ENCODE measurements at places on chromosomes 6 and 20. TPM values are rescaled to one million over a fixed set of nuclear protein-coding genes. Genes with fewer than 3 reads are reported as not detected.

- H3K4me1 ChIP-seq, result peaks cover 60% of the 10 kb centered on the region
- H3K4me3 ChIP-seq, result no peak overlapping the region
- peak overlapping the region; percentile 70 for H3K27ac ChIP-seq
- DNase-seq, result no peak
Observed at GRCh38 chr20:36851490-36851889, 24.4 kb upstream of the TLDC2 start.

GRCh38 chr20:58551631-58552030, 36.4 kb upstream of the APCDD1L start:
- H3K4me1 ChIP-seq, result peaks cover 8% of the 10 kb centered on the region
- DNase-seq, result no peak
- no peaks in the 10 kb centered on the region for H3K36me3 ChIP-seq
- H3K27me3 ChIP-seq, result peaks cover 7% of the 10 kb centered on the region

The KIFC1 gene
- 15.4 TPM for total RNA-seq

DNA sequence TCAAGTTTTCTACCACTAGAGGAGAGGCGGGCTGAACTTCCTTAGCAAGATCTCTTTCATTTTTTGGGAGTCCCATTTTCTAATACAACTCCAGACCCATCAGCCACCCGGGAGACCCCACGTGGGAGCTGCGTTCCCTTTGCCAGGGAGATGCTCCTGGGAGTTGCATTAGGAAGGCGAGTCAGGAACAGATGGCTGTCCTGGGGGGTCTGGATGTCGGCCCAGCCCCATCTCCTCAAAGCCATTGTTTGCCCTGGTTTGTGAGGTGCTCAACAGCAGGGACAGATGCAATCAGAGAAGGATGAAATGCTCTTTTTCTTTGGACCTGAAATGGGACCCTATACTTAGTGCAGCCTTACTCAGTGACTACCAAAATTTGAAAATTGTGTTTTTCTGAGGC, 39.4 kb downstream of the CARMIL1 start:
- DNase-seq, result no peak
- H3K27me3 ChIP-seq, result no peaks in the 10 kb centered on the region
- no peak overlapping the region for H3K27ac ChIP-seq
- H3K4me3 ChIP-seq, result no peak overlapping the region
- no peaks in the 10 kb centered on the region for H3K36me3 ChIP-seq

DNA sequence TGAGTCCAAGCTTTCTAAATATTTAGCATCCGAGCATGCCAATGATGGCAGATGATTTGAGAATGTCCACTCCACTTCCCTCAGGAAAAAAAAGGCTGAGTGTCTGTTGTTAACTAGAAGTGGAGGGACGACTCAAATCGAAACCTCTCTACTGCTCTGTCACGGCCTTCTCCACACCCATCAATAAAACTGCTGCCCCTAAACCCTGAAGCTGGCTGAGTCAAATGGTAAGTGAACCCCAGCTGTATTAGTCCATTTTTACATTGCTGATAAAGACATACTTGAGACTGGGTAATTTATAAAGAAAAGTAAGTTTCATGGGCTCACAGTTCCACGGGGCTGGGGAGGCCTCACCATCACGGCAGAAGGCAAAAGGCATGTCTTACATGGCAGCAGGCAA, 707.0 kb downstream of the QKI start:
- H3K27ac ChIP-seq, result no peak overlapping the region
- H3K27me3 ChIP-seq, result no peaks in the 10 kb centered on the region
- H3K4me3 ChIP-seq, result no peak overlapping the region
- H3K36me3 ChIP-seq, result no peaks in the 10 kb centered on the region

The SCAF8 gene
- 15.8 TPM for total RNA-seq

- no peaks in the 10 kb centered on the region for H3K4me1 ChIP-seq
- H3K27me3 ChIP-seq, result peaks cover 14% of the 10 kb centered on the region
- H3K27ac ChIP-seq, result no peak overlapping the region
- DNase-seq, result no peak
Observed at GRCh38 chr6:29678114-29678513, 2.8 kb downstream of the ZFP57 start.

- no peaks in the 10 kb centered on the region for H3K36me3 ChIP-seq
- H3K4me1 ChIP-seq, result peaks cover 6% of the 10 kb centered on the region
- H3K27ac ChIP-seq, result no peak overlapping the region
Observed at GRCh38 chr20:47605673-47606413, 104.2 kb downstream of the NCOA3 start.

The TMEM74B gene
- total RNA-seq, result not detected

- no peak overlapping the region for H3K27ac ChIP-seq
- H3K27me3 ChIP-seq, result no peaks in the 10 kb centered on the region
- no peak overlapping the region for H3K4me3 ChIP-seq
- H3K4me1 ChIP-seq, result no peaks in the 10 kb centered on the region
- H3K36me3 ChIP-seq, result no peaks in the 10 kb centered on the region
Observed at GRCh38 chr20:51227744-51228143, 204.8 kb upstream of the KCNG1 start.

The NRSN1 gene
- not detected for total RNA-seq

All from stomach (tissue), 19 donors.